Activated T-cell treated with anti-CD3 and anti-CD28 coated beads, Interleukin-2, amount 50 U/mL, for 24 hours (primary cell): ENCODE measurements at places on chromosomes 2 and 18.

GRCh38 chr2:240431661-240432424 is 3.6 kb upstream of the GPC1 start:
- DNase-seq = peak; percentile 22

GRCh38 chr2:120310136-120310535 is 35.8 kb upstream of the INHBB start:
- no peak for DNase-seq

- DNase-seq = no peak
Measured at GRCh38 chr18:50312296-50313030, 25.0 kb upstream of the CXXC1 start.

- DNase-seq = no peak
Measured at GRCh38 chr18:31819106-31819924, 58.6 kb upstream of the SLC25A52 start.

GRCh38 chr2:159614534-159615366 is 1.6 kb downstream of the BAZ2B start:
- no peak for DNase-seq

GRCh38 chr2:8525582-8526402 is 156.1 kb upstream of the ID2 start:
- no peak for DNase-seq

DNA sequence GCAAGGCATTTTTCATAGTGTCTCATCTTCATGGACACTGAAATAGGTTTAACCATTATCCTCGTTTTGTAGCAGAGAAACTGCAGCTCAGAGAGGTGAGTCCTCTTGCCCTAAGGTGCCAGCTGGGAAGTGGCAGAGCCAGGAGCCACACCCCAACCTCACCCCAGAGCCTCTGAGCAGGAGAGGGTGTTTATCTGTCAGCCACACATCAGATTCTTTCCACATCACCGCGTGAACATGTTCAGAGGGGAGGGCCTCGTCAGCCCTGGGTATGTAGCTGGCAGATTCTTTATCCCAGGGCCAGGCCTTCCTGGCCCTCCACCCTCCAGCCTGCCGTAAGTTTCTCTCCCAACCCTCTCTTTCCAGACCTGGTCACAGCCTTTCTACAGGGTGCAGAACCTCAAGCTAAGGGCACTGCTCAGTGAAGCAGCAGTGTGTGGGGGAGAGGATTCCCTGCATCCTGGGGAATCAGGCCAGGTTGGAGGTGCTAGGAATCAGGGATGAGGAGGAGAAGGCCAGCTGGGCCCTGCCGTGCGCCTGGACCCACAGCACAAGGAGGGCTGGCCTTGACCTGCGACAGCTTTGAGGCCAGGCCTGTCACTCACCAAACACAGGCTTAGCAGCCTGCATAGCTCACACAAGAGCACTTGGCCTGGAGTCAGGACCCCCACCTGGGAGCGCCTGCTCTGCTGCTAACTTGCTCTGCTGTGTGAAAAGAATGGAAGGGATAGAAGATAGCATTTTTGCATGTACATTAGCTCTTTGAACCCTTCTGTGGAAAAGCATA is 111.3 kb upstream of the MCFD2 start:
- no peak for DNase-seq

DNA sequence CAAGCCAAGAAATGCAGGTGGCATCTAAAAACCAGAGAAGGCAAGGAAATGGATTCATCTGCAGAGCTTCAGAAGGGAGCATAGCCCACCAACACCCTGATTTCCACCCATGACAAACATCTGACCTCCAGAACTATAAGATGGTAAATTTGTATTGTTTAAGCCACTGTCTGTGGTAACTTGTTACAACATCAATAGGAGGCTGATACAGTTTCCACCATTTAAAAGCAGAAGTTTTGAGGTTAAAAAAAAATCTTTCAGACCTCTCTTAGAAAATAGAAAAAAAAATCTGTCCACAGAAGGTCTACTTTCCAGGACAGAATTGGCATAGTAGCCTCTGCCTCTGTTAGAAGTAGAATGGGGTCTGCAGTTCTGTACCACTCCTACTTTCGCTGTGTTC is 37.2 kb downstream of the SLC40A1 start:
- DNase-seq = no peak

GRCh38 chr2:187390891-187391290 is 57.2 kb downstream of the CALCRL start:
- DNase-seq = no peak

DNA sequence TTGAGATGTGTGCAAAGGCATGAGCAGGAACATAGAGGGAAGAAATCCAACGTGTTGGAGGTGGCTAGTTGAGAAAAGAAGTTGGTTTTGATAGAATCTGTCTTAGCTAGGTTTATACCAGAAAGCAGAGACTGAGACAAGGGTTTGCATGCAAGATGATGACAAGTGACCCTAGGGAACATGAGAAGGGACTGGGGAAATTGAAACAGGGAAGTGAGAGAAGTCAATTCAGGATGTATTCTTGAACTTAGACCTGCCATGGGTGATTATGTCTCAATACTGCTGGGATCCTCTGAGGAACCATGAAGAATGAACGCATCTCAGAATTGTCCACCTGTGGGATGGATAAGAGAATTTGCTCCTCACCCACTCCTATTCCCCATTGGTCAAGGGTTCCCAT is 20.5 kb downstream of the IL36A start:
- no peak for DNase-seq

DNA sequence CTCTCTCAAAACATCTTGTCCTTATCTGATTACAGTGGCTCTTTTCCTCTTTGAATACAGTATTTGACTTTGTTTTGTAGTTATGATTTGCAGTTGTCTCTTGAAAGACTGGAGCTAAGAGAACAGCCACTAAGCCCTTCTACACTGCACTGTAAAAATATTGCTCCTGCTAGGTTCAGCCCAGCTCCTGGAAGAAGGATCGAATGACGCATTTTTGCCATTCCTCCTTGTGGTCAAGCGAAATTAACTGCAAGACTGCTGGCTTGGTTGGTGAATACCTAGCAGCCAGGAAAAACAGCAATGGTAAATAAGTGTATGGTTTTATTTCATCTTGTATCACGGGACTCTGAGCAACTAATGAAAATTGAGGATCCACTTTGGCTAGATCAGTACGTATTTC is 407.8 kb upstream of the CDH2 start:
- no peak for DNase-seq

DNA sequence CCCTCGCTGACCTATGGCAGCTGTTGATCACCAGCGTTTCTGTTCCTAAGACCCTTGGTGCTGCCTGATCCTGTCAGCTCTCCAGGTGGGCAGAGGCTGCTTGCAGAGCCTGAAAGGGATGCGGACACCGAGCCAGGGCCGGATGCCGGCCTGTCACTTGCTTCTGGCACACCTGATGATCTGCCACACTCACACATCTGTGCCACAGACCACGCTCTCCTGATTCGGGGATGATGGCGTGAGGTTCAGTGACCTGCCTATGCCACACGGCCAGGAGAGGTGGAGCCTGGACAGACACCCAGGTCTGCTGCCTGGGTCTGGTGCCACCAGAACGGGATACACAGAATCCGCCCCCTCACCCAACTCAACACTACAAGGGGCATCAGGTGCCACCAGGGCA is 129.4 kb upstream of the GLI2 start:
- DNase-seq = no peak

DNA sequence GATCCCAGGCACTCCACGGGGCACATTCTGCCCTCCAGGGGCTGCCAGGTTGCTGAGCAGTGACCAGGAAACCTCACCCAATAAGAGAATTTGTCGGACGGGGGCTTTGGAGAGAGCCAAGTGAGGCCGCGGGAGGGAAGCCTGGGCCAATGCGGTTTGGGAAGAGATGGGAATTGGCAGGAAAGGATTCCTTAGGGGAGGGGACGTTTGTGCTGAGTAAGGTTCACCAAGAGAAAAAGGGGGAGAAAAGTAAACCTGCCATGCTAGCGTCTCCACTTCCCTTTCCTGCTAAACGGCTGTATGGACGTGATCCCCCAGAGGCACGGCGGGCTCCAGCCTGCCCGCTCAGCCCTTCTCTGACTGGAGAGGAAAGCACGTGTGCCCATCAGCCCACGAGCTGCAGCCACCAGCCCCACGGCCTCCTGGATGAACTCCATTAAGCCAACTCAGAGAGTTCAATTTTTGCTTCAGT is 194.4 kb upstream of the ID2 start:
- DNase-seq = no peak

GRCh38 chr2:71531522-71532047 is 78.2 kb downstream of the DYSF start:
- DNase-seq = no peak

GRCh38 chr18:54622084-54622483 is 31.0 kb downstream of the DYNAP start:
- DNase-seq = no peak

DNA sequence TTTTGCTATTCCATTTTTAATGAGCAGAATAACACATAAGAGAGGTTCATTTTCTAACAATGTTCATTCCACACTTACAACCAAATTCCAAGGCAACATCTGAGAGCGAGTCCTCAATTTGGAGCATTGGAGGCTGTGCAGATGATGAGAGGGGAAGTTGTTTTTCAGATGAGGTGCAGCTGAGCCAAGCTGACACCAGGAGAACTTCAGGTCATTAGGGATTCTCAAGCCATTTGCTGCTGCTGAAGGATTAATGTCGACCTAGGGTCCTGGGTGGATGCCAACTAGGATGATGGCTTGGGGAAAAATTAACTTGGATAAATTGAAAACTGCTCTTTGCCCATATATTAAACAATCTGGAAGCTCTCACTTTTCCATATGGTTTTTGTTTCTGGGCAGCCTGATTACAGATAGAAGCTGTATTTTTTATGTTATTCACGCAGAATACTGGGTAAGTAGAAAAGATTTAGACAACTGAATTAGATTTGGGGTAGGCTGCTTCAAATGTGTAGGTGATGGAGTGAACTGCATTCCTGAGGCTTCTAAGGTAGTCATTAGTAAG is 206.4 kb upstream of the SLC39A10 start:
- no peak for DNase-seq

DNA sequence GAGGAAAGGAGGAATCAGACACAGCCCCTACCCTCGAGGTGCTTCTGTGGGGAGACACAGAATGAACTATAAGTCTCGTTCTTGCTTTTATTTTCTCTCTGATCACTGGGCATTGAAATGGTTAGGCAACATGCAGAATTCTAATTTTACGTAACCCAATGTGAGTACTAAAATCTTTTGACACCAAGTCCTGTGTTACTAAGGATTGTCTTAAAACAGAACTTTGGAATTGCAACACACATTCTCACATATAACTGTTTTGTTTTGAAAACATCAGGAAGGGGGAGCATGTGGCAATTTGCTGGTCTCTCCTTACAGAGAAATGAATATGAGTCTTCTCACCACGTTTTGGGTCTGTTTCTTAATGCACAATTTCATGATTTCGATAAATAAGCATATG is 23.6 kb upstream of the SULT1C4 start:
- no peak for DNase-seq

DNA sequence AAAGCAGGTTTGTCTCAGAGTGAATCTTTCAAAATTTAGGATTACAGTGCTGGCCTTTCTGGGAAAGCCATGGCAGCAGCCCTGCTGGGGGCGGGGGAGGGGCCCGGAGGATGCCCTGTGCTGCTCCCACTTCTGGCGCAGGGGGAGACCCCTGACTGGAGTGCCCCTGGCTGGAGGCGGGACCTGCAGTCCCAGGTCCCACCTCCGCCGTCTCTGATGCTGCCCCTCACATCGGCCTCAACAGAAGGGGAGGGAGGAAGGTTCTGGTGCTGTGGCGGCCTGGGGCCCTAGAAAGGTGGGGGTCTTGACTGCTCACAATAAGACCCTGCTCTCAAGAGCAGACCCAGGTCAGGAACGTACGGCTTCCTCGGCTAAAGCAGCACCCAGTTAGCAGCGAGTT is 216.4 kb downstream of the TWIST2 start:
- DNase-seq = no peak

- DNase-seq = no peak
Measured at GRCh38 chr2:8743261-8743660, 61.4 kb downstream of the ID2 start.

DNA sequence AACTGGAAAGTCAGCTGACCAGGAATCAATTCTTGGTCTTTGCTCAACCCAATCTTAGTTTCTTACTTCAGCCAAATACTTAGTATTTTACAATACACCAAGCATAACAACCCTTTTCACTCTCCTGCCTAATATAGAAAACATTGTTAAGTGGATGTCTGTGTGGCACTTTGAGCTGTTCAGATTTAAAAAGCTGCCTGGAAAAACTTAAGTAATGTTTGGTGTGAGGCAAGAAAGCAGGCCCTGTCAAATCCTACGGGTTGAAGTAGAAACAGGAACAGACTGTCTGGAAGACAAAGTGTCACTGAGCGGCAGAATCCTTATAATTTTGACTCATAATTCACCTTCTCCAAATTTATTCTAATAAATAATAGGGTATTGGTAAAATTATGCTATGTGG is 37.1 kb upstream of the FRZB start:
- DNase-seq = no peak

GRCh38 chr2:63840081-63840784 is 1.5 kb upstream of the UGP2 start:
- no peak for DNase-seq

DNA sequence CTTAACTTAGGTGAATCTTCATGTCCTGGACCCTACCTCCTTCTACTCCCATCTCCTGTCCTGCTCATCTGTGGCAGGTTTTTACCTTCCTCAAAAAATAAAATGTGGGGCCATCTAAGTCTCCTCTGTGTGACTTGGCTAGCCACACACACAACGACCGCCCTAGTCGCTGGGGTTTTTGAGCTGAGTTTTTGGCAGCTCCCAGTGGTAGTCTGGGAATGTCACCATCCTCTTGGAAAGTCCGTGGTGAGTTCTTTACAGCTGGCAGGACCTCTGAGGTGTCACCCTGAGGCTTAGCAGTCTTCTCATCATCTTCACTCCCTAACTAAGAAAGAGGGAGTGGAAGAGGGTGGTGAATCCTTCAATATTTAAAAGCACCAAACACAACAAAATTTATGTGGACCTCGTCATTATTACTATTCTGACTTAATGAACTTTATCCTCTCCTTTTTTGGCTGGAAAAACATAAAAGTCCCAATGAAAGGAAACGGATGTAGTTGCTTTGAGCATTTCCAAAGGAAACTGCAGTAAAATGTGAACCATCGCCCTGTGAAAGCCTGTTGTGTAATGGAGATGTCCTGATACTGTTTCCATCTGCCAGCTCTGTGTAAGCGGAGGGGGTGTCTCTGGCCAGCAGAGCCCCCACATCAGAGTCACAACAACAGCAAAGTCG is 78.6 kb downstream of the VAPA start:
- no peak for DNase-seq

- no peak for DNase-seq
Measured at GRCh38 chr2:54000524-54000923, 29.7 kb upstream of the PSME4 start.

DNA sequence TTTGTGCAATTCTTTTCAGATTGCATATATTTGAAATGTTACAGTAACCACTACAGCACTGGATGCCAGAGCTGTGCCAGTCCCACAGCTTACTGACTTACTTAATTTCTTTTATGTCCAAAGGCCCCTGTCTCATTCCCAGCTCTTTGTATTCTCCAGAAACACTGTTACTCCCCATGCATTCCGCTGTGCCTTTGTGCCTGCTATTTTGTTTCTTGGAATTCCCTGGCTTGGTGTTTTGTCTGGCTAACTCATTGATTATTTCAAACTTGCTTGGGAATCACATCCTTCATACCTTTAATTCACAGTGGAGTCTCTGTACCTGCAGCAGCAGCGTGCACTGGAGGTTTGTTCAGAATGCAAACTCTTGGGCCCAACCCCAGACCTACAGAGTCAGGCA is 601.9 kb upstream of the DDX18 start:
- no peak for DNase-seq
